ENCODE measurements at places on chromosomes 13 and 19.

DNA sequence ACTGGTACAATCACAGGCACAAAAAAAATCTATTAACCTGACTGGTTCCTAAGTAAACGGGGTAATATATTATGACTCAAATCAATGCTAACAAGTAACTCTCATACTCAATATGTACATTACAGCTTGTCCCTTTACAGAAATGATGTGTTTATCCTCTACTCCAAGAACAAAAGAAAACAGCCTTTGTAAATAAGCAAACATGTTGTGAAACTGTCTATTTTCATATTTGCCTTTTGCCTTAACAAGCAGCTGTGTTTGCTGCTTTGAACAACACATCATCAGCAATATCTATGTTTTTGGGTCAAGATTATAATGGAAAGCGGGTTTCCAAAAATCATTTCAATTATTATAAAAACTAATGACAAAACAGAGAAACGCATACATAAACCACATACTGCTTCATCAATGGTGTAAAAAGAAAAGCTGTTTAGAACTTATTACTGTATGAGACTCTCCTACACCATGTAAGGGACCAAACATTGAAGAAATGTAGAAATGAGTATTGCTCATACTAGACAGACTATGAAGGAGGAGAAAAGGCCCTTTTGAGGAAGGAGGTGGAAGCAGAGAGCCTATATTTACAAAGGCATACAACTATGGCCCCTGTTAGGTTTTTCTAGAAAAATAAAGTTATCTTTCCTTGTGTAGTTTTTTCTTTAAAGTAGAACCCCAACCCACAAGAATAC, 14.8 kb downstream of the TBC1D4 start:
- DNase-seq: no peak

DNA sequence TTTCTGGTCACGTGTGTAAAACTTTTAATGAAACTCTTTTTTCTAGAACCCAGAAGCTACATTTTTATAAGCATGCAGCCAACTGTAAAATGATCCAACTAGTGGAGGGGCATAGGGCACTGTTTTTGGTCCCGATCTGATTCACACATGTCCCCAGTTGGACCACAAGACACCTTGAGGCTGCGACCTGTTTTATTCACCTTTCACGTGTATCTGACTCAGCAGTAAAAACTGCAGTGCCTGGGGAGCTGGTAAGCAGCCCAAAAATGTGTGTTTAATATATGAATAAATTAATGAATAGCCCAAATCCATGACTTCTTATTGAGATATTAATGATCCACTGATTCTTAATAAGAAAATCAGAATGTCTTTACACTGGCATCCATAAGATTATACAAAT, 140.4 kb downstream of the COL4A1 start:
- DNase-seq: no peak

GRCh38 chr13:39818953-39819352, 163.5 kb downstream of the COG6 start:
- no peak for DNase-seq

DNA sequence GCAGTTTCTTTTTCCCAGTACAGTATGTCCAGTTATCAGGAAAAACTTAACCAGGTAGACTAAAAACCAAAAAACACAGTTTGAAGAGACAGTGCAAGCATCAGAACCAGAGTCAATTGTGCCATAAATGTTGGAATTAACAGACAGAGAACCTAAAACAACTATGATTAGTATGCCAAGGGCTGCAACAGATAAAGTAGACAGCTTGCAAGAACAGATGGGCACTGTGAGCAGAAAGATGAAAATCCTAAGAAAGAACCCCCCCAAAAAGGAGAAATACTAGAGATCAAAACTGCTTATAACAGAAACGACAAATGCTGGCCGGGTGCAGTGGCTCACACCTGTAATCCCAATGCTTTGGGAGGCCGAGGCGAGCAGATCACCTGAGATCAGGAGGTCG, 47.1 kb upstream of the KLF5 start:
- DNase-seq: no peak

- peak; percentile 46 for DNase-seq
Observed at GRCh38 chr19:52369559-52370340, at the start of gene ZNF880. ZNF880 (plus strand) TSS chr19:52369923; CDS start chr19:52369966, 43 bp downstream.

DNA sequence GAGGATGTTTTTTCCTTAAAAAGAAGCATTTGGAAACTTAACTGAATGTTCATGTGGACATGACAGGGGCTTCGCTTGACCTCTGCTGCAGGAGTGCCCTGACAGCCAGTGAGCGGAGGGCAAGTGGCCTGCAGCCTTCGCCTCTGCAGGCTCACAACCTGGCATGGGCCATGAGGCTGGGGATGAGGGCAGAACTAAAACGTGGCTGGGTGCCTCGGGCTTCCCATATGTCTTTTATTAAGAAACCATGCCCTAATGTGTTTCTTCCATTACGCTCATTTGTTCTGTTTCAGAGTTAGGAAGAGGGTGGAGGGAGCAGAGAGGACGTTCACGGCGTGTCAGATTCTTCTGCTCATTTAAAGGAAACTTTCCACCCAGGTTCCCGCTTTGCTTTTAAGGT, 2.9 kb downstream of the ARHGEF7 start:
- DNase-seq: no peak

GRCh38 chr19:35267353-35267817, 1.4 kb upstream of the USF2 start:
- DNase-seq: no peak

GRCh38 chr13:51770160-51770559, 33.8 kb downstream of the DHRS12 start:
- DNase-seq: no peak

DNA sequence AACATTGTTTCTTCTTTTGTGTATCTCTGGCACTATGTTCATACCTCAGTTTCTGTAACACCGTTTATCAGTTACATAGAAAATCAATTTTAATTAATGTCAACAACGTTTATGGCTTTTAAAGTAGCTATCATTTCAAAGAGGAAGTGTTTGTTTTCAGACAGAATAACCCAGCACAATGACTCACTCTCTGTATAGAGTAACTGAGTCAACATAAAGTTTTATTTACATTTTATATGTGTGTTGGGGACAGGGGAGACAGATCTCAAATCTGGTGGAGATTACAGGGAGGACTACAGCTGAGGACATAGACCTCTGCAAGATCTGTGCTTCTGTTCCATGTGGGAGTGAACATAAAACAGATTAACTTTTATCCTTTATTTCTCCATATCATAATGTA, 2590.1 kb downstream of the PCDH9 start:
- no peak for DNase-seq

- no peak for DNase-seq
Observed at GRCh38 chr13:37409756-37410155, 188.8 kb downstream of the POSTN start.

DNA sequence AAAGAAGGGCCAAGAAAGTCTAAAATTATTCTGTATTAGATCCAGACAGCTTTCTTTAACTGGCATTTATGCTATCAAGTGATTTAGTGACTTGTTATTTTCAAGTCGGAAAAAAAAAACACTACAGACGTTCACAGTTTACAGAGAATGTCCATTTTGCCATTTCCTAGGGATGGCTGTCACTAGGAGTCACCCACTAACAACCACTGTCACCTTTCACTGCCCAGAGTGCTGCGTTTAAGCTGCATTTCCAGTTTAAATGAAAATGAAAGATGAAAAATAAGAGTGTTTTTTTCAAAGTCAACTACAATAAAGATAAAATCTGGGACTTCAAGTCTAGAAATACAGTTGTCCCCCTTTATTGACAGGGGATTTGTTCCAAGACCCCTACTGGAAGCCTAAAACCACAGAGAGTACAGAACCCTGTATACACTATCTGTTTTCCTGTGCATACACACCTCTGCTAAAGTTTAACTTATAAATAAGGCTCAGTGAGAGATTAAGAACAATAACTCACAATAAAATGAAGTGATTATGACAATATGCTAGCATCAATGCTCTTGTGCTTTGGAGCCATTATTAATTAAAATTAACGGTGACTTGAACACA, 112.5 kb downstream of the SACS start:
- no peak for DNase-seq

GRCh38 chr13:75417012-75417384, 65.0 kb downstream of the TBC1D4 start:
- DNase-seq: no peak

DNA sequence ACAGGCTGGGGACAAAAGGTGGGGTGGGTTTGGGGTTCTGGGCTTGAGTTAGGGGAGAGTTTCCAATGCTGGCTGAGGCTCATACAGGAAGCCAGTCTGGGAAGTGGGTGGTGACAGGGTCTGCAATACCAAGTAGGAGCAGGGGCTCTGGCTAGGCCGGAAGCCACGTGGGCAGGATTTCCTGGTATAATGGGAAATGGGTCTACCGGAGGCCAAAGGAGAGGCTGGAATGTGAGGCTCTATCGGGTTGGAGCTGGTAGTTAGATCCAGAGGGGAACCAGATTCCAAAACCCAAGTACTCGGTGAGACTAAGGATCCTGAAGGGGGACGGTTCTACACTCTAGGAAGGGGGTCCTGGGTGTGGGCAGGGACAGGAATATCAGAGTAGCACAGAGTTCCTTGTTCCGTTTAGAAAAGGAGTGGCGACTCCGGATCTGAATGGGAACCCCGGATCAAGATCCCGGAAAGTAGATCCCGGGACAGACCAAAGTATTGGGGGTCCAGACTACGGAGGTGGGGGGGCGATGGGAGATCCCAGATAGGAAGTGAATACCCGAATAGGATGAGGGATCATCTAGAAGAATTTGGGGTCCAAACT, 802 bp downstream of the CDC37 start:
- no peak for DNase-seq

DNA sequence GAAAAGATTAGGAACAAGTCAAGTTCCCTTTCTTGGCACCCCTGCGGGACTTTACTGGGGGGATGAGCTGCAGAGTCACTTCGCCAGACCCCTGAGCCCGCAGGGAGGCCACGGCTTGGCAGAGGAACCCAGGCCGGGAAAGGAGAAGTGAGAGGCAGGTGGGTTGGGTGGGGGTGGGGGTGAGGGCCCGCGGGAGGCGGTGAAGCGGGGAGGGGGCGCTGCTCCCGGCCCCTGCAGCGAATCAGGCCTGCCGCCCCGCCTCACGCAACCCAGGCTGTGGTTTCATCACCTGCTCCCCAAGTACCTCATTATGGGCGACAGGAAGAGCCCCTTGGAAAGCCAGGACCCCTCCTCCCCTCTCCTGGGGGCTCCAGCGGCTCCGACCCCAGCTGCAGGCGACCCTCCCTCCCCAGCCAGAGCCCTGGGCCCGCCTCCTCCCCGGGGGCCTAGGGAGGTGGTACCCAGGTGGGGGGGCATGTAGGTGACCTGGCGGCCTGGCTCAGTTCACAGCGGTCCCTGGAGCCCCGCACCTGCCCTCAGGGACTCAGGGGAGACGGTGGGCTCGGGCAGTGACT, 9.5 kb downstream of the MEF2B start:
- no peak for DNase-seq

GRCh38 chr19:34711890-34712289, 22.2 kb upstream of the ZNF181 start:
- DNase-seq: no peak

- DNase-seq: no peak
Observed at GRCh38 chr19:803099-803561, 5.9 kb downstream of the PTBP1 start.

GRCh38 chr19:792306-792885, 4.9 kb upstream of the PTBP1 start:
- DNase-seq: no peak

DNA sequence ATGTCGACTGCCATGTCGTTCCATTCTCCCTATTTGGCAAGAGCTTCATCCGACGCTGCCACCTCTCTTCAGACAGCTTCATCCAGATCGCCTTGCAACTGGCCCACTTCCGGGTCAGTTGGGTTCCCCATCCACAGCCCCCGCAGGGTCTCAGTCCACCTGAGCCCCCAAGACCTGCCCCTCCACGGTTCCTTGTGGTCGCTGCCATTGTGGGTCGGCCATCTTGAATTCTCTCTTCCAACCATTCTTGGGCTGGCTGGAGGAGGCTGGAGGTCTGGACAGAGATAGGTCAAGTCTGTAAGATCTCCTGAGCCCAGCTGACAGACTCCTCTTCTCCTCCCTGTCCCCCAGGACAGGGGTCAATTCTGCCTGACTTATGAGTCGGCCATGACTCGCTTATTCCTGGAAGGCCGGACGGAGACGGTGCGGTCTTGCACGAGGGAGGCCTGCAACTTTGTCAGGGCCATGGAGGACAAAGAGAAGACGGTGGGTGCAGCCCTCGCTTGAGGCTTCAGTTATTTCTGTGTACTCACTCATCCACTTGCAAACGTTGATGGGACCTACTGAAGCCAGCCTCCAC, 19.5 kb downstream of the CPT1C start:
- peak; percentile 8 for DNase-seq

DNA sequence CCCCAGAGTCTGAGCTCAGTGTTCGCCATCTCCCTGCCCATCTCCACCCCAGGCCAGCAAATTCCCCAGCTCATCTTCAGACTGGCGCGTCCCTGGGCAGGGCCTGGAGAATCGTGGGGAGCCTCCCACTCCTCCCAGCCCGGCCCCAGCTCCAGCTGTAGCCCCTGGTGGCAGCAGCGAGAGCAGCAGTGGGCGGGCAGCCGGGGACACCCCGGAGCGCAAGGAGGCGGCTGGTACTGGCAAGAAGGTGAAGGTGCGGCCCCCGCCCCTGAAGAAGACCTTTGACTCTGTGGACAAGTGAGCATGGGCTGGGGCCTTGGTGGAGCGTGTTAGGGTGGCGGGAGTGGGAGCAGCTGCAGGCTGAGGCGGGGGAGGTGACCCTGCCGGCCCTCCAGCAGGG, 8.4 kb upstream of the PRR19 start:
- no peak for DNase-seq

GRCh38 chr13:113761136-113761535, 2.1 kb downstream of the TMEM255B start:
- DNase-seq: no peak

- no peak for DNase-seq
Observed at GRCh38 chr19:32599258-32599657, 18.3 kb downstream of the PDCD5 start.

DNA sequence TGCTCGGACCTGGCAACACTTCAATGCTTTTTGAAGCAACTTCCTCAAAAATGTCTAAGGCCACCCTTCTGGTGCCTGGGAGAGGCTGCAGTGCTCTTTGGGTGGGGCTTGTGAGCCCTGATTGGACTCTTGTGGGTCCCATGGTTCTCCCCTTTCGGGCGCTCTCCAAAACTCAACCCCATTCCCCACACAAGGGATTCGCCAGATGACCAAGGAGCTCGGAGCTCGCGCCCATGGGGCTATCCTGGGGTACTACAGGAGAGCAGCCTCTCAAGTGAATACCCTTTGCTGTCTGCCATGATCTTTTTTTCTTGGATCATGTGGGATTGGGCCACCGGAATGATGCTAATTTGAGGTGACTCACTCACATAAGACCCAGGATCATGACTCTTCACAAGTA, 29.7 kb upstream of the KL start:
- DNase-seq: no peak

DNA sequence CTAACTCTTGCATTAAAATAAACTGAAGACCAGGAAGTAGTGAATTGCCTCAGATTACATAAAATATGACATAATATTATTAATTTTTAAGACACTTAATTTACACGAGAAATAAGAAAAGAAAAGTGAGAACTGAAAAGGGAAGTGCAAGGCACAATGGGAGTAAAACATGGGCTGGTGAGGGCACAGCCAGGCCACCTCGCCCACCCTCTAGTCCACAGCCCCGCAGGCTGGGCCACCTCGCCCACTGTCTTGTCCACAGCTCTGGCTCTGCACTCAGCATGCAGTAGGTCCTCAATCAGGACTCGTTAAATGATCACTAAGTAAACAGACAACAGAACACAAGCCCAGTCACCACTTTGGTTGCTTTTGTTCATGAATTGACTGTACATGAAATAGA, 67.8 kb upstream of the ARHGEF7 start:
- DNase-seq: no peak

GRCh38 chr19:28472843-28473242, 740.1 kb downstream of the UQCRFS1 start:
- DNase-seq: no peak

All from AG09309 (cell line).